ENCODE measurements at places on chromosomes 7 and 10.

DNA sequence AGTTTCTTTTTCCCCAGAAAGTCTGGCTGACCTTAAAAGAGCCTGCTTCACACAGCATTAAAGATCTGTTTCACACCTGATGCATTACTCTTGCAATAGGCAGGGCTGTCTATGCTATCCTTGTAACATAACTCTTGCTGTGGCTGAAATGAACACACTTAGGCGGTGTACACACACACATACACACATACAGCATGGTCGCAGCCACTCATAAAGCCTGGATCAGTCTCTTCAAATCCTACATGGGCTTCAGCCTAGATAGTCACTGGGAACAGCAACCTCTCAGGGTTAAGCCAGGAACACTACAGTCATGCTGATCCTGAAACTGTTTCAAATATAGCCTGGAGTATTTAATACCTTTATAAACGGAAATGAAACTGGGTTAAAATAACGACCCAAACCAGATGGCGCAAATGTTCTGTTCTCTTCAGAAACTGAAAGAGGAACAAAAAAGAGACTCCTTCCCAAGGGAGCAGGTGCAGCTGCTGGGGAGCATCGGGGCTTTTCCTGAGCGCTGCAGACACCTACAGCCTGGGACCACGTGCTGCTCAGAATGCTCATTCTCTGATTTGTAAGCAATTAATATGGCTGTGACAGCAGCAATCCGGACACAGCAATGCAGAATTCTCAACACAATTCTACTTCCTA is 61.0 kb upstream of the SFMBT2 start:
- no peak for DNase-seq

DNA sequence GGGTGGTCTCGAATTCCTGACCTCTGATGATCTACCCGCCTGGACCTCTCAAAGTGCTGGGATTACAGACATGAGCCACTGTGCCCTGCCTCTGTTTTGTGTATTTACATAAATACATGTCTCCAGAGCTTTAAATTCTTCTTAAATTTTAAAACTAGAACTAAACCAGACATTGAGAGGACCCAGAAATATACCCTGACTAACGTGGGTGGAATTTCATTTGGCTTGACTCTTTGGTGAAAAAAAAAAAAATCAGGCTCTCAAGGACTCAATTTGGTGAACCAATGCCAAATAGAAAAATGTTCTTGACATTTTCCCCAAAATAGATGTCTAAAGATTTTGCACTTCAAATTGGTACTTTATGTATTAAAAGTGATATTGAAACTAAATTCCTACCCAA is 16.6 kb upstream of the FAS start:
- no peak for DNase-seq

- DNase-seq, result no peak
Observed at GRCh38 chr7:101097561-101097960, 12.3 kb downstream of the TRIM56 start.

- no peak for DNase-seq
Observed at GRCh38 chr10:64091897-64092296, 570.7 kb downstream of the REEP3 start.

DNA sequence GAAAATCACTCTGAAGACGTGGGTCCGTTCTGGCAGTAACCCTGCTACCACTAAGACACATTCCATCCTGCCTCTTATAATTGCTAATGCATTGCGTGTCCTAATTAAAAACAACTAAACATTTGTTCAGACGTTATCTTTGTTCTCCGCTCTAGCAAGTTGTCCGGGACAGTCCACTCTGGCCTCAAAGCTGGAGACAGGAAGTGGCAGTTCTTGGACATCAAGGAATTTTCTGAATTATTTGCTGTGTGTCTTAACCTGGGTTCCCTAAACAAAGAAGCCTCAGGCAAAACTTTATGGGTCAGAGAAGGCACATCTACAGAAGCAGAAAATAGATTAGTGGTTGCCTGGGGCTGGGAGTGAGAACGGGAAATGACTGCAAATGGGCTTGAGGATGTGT is 199.1 kb downstream of the CALN1 start:
- DNase-seq, result no peak

GRCh38 chr10:44193166-44193565 is 191.7 kb downstream of the CXCL12 start:
- no peak for DNase-seq

Measured in T-helper 17 cell (primary cell).